ENCODE measurements at places on chromosomes 4 and X.

GRCh38 chr4:61740886-61741285, 540.8 kb downstream of the ADGRL3 start:
- DNase-seq = no peak

- no peak for DNase-seq
Observed at GRCh38 chr4:172786039-172786792, 382.4 kb upstream of the GALNT7 start.

DNA sequence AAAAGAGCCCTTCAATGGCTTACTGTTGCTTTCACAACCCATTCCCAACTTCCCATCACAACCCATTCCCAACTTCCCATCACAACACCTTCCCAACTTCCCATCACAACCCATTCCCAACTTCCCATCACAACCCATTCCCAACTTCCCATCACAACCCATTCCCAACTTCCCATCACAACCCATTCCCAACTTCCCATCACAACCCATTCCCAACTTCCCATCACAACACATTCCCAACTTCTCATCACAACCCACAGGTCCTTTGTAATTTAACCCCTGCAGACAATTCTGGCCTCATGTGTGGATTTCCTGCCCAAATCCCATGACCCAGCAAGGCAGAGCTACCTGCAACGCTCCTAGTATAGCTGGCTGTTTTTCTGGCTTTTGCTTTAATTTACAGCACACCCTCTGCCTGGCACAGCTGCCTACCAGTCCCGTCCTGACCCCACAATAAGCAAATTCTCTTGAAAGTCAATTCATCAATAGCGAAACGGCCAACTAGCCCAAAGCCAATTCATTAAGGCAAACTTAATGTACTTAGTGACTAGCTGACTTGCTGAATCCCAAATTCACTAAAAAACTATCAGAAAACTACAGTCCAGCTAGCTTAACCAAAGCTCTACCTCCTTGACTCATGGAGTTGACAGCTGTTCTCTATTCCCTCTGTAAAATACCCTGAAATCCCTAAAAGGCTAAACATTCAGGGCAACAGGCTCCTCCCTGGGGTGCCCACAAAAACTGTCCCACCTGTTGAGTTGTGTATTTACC, 75.6 kb downstream of the AFAP1 start:
- DNase-seq = no peak

- DNase-seq = no peak
Observed at GRCh38 chrX:2299871-2300270, 200.9 kb downstream of the DHRSX start.

DNA sequence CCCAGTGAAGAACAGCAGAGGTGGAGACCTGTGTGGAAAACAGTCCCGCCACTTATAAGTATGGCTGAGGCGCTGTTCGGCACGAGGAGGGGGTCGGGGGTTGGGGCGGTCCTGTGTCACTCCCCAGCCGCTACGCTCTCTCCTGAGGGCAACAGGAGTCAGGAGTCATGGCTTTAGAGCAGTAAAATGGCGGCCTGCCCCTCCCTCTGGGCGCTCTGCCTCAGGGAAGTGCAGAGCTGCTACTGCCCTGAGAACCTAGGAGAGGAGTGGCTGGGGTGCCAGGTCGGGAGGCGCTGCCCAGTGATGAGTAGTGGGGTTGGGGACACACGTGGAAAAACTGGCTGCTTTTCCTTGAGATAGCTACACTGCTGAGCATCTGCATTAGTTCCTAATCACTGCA, 551.2 kb upstream of the AMOT start:
- DNase-seq = no peak

GRCh38 chrX:4638036-4638435, 924.6 kb upstream of the PRKX start:
- DNase-seq = no peak

DNA sequence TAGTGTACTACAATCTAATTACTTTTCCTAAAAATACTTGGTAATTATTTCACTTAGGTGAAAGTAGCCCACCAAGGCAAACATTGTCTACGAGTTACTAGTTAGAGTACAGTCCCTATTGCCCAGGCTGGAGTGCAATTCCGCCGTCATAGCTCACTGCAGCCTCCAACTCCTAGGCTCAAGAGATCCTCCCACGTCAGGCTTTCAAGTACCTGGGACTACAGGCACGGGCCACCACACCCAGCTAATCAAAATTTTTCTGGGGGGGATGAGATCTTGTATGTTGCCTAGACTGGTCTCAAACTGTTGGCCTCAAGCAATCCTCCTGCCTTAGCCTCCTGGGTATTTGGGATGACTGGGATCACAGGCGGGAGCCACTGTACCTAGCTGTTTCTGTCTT, 21.9 kb downstream of the FAM193A start:
- DNase-seq = no peak

GRCh38 chr4:126564283-126564854, 1068.4 kb upstream of the INTU start:
- DNase-seq = no peak

- no peak for DNase-seq
Observed at GRCh38 chr4:159266981-159267868, 164.3 kb downstream of the RAPGEF2 start.

DNA sequence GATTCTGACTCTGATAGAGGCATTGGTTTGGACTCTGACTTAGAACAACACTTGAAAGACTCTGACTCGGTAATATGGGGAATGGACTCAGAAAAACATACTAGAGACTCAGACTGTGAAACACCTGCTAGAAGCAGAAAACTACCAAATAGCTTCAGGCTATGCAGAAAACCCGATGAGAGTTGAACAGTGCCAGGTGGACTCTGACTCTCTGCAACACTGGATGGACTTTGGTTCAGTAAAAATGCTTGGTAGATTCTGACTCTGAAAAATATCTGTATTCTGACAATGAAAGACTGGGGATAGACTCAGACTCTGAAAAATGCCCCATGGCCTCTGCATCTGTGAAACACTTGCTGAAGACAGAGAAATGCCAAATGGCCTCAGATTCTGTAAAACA, 215.1 kb upstream of the HDX start:
- no peak for DNase-seq

DNA sequence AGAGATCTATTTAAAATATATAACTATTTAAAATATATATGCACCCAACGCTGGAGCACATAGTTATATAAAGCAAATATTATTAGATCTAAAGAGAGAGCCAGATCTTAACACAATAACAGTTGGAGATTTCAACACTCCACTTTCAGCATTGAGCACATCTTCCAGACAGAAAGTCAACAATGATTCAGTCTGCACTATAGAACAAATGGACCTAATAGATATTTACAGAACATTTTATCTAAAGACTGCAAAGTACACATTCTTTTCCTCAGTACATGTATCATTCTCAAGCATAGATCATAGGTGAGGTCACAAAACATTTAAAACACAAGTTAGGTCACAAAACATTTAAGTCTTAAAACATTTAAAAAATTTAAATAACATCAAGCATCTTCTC, 36.4 kb downstream of the NLRP2B start:
- no peak for DNase-seq

DNA sequence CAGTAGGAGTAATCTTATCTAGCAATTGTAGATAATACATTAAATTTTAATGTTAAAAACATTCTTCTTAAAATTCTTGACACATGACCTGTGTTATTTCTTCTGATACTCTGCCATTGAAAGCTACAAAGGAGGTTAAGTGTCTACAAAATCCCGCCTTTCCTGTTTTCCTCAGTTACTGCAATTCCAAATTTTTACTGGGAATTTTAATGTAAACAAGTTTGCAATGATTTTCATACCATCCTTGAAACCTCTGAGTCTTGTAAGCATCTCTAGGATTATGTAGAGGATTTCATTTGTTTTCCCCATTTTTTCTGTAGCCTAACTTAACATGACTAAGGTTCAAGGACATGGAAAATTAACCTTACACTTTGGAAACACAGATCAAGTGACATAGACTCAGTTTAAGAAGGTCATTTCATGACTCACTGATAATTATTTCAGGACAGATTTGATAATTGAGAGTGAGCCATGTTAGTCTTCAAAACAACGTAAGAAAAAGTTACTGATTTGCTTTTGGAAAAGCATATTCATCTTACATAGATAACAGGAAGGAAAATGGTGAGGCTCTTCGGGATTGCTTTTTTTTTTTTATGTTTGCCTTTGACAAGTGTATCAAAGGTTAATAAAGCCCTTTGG, 39.6 kb upstream of the PDLIM5 start:
- no peak for DNase-seq

DNA sequence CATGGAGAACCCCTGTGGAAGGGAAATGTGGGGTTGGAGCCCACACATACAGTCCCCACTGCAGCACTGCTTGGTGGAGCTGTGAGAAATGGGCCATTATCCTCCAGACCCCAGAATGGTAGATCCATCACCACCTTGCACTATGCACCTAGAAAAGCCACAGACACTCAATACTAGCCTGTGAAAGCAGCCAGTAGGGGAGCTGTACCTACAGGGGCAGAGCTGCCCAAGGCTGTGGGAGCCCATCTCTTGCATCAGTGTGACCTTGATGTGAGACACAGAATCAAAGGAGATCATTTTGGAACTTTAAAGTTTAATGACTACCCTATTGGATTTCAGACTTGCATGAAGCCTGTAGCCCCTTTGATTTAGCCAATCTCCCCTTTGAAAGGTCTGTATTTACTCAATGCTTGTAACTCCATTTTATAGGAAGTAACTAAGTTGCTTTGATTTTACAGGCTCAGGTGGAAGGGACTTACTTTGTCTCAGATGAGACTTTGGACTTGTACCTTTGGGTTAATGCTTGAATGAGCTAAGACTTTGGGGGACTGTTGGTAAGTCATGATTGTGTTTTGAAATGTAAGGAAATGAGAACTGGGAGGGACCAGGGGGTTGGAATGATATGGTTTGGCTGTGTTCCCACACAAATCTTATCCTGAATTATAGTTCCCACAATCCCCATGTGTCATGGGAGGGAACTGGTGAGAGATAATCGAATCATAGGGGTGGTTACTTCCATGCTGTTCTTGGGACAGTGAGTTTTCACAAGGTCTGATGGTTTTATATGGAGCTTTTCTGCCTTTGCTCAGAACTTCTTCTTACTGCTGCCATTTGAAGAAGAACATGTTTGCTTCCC, 352.6 kb downstream of the INPP4B start:
- no peak for DNase-seq

GRCh38 chr4:8703401-8703696, 110.8 kb downstream of the CPZ start:
- DNase-seq = no peak

DNA sequence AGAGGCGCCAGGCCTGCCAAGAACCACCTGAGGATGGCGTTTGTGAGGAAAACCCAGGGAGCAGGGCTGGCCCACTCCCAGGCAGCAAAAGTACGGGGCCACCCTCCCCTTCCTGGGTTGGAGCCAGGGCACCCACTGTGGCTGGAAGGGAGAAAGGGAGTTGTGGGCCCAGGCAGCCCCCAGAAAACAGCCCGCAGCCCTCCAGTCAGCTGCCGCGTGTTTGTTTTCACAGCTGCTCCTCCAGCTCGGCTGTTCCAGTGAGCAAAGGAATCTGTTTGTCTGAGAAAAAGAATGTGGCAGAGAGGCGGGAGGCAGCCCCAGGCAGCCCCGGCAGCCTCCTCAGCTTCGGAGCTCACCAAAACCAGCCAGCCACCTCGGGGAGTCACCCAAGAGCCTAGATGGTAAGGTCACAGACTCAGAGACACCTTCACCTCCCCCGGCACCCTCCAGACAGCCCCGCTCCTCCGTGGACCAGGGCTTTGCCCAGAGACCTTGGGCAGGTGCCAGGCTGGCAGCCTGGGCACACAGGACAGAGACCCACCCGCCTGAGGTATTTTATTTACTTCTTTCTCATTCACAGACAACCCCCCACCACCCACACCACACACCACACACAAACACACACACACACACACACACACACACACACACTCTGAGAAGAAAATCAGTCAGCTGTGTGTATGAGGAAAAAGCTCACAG, 338.1 kb downstream of the BCOR start:
- no peak for DNase-seq

DNA sequence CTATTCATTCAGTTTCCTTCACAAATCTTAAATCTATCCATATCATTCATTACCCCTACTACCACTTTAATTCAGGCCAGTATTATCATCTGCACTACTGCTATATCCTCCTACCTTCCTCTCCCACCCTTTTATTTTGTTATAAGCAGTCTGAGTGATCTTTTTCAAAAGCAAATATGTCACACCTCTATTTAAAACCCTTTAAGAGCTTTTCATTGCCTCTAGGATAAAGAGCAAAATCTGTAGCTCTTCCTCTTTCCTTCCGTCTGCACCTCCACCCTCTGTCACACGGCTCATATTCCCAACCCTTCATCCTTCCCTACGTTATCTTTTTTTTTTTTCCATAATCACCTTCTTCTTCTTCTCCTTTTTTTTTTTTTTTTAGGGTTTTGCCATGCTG, 60.3 kb upstream of the SMIM10 start:
- no peak for DNase-seq

DNA sequence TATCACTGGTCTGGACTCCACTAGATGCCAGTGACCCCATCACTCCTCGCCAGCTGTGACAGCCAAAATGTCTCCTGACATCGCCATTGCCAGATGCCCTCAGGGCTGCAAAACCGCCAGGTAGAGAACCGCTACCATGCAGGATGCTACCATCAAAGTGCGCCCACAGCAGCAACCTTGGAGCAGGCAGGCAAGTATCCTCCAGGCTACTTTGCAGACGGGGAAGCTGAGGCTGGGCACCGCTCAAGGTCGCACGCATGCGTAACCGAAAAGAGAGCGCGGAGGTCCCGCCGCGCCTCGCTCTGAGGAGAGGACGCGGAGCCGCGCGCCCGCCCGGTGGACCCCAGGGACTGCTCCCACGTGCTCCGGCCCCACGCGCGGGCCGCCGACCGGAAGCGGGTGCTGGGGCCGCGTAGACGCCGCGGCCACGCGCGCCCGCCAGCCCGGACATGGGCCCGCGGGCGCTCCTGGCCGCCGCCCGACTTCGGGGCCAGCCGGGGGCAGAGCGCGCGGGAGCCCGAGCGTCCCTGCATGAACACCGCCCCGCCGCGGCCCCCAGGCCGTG, at the start of gene STS:
Gene STS, plus strand, starts transcription at position 300 of the 565 bp plus-strand sequence. CDS start 105,488 bp downstream, outside the sequence.
- no peak for DNase-seq

DNA sequence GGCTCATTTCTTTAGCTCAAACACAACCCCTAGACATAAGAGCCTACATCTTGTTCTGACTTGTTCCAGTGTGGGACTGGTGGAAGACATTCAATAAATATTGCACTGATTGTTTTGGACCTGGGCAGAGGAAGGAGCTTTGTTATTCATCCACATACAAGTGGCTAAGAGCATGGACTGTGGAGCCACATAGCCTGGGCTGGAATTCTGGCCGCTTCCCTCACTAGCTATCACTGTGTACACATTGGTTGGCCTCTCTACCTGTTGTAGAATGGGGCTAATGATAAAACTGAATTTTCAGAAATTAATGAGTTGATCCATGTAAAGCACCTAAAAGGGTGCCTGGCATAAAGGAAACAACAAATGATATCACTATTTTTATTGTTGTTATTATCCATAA, 80.0 kb downstream of the ZNF674 start:
- no peak for DNase-seq

DNA sequence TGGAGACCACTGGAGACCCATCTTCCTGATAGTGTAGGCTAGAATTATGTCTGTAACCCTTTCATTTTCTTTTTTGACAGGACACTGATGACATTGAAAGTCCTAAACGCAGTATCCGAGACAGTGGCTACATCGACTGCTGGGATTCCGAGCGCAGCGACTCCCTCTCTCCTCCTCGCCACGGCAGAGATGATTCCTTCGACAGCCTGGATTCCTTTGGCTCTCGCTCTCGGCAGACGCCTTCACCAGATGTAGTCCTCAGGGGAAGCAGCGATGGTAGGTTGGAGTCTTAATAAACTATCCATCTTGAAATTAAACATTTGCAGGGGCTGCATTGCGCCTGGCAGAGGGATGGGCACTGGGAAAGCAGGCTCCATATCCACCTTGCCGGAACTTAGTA, 75.4 kb downstream of the LIMCH1 start:
- no peak for DNase-seq

GRCh38 chr4:143254491-143255226, 69.9 kb downstream of the USP38 start:
- no peak for DNase-seq

Measured in DMS153 (cell line).